Fibroblast of skin of right quadriceps (primary cell): ENCODE measurements at places on chromosomes 12 and 14.

- peak; percentile 63 for DNase-seq
Measured at GRCh38 chr12:96420277-96420835, 20.1 kb upstream of the CDK17 start.

- no peak for DNase-seq
Measured at GRCh38 chr12:123120452-123121166, 30.3 kb downstream of the PITPNM2 start.

- no peak for DNase-seq
Measured at GRCh38 chr12:18402872-18403611, 141.7 kb downstream of the PIK3C2G start.

GRCh38 chr14:72045271-72045670, 113.0 kb downstream of the RGS6 start:
- no peak for DNase-seq
